ENCODE measurements at places on chromosomes 16 and 17.
A peak's percentile ranks its signal among the peaks of the same experiment; 100 is the strongest.

DNA sequence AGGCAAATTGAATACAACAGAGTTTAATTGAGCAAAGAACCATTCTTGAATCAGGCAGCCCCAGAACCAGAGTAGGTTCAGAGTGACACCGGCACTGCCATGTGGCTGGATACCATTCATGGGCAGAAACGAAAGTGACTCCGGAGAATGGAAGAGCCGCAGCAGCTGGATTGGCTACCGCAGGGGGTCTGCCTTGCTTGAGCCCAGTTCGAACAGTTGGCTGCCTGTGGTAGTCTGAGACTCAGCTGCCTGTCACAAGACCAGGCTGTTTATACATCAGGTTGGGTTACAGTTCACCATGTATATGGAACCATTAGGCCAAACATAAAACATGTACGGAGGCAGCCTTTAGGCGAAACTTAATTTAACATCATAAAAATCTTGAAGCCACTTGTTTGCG, 205.2 kb upstream of the CHMP6 start:
- no peak for DNase-seq

GRCh38 chr16:54479546-54479945, 193.0 kb upstream of the IRX3 start:
- no peak for DNase-seq

DNA sequence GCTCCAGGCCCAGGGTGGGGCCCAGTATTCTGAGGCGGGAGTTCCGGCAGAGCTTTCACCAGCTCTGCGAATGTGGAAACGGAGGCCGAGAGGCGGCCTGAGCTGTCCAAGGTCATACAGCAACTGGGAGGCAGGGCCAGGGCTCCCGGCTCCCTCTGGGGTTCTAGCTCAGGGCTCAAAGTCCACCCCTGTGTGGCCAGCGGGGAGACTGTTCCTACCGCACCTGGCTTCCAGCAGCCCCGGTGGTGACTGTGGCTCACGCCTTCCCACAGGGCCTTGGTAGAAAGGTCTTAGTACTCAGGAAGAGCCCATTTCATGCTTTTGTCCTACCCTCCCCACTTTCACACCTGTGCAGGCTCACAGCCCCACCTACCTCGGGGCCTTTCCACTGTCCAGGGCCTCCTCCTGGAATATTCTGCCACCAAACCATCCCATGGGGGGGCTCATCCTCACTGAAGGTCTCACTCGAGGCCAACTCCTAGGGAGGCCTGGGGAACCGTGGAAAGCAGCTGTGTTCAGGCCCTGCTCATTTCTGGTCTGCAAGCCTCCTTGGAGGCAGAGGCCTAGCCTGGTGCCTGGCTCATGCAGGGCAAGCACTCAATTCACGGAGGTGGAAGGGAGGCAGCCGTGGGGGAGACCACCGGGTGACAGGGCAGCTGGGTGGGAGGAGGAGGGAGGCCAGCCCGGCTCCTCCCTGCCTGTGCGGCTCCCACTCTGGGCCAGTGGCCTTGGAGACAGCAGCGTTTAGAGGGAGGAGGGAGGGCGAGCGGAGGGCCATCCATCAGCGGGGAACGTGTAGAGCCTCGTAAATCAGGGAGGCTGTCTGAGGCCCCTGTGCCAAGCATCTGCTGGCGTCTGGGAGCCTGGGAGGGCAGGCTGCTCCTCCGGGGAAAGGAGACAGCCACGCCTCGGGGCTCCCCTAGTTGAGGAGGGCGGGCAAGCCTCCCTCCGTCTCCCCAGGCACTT, 12.7 kb upstream of the DOC2B start:
- DNase-seq: no peak

GRCh38 chr16:67783353-67783725, 23.0 kb downstream of the RANBP10 start:
- DNase-seq: no peak

GRCh38 chr17:9529033-9529700, 46.5 kb downstream of the STX8 start:
- peak; percentile 63 for DNase-seq

GRCh38 chr16:17564856-17565255, 94.1 kb upstream of the XYLT1 start:
- DNase-seq: no peak

DNA sequence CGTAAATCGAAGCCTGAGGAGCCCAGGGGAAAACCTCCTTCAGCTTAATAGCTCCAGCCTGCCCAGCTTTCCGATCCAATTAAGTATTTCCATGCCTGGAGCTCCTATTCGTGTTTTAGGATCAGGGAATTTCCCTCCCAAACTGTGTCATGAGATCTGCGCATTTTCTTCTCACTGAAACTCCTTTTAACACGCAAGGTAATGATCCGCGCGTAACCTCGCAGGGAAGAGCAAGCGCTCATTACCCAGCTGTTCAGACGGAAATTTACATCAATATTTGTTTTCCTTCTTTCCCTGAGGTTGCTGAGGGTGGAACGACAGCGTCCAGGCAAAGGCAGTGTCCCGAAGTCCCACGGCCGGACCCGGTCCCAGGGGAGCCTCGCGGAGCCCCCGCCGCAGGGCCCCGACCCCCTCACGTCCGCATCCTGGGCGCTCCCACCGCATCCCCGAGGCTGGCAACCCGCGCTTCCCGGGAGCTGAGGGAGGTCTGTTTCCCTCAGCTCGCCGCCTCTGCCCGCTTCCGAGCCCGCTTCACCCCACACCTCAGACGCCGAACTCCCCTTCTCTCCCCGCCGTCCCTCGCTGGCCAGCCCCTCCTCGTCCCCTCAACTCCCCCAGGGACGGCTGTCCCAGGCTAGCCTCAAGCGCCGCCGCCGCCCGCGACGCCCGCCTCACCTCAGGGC, 415 bp downstream of the ABCA5 start:
- peak; percentile 25 for DNase-seq

GRCh38 chr16:19515757-19516156, 6.1 kb downstream of the GDE1 start:
- DNase-seq: no peak

DNA sequence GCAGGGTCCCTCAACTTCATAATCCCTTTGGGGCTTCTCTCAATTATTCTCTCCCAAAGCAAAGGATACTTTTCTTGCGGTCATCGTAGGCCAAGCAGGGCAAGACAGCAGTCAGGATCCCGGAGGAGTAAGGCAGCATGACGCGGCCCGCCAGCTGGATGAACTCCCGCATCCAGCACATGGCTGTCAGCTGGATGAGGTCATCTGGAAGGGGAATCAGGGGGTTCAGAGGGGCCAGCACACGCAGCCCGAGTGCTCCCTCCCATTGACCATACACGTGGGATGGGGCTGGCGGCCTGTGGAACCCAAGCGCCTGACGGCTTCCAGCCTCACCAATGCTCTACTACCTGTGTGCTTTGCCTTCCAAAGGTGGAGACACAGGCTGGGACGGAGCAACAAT, 19.2 kb downstream of the VAC14 start:
- no peak for DNase-seq

DNA sequence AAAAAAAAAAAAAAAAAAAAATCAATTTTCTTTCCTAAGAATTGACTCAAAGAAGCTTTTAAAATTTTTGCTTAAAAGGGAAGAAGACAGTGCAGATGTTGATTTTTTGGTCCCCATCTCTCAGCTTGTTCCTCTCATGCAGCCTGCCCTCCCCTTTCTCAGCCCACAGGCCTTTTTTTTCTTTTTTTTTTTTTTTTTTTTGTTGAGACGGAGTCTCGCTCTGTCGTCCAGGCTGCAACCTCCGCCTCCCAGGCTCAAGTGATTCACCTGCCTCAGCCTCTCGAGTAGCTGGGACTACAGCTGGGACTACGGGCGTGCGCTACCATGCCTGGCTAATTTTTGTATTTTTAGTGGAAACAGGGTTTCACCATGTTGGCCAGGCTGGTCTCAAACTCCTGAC, 17.7 kb downstream of the YPEL2 start:
- DNase-seq: no peak

- no peak for DNase-seq
Measured at GRCh38 chr17:38539386-38539785, 66.4 kb downstream of the SRCIN1 start.

DNA sequence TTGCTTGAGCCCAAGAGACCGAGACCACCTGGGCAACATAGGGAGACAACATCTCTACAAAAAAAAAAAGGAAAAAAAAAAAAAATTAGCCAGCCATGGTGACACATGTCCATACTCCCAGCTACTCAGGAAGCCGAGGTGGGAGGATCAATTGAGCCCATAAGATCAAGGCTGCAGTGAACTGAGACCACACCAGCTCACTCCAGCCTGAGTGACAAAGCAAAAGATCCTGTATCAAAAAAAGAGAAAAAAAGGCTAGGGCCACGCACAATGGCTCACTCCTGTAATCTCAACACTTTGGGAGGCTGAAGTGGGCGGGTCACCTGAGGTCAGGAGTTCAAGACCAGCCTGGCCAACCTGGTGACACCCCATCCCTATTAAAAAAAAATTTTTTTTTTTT, 13.8 kb downstream of the SUMO2 start:
- no peak for DNase-seq

- DNase-seq: peak; percentile 66
Measured at GRCh38 chr17:7393613-7394451, 493 bp downstream of the PLSCR3 start.

DNA sequence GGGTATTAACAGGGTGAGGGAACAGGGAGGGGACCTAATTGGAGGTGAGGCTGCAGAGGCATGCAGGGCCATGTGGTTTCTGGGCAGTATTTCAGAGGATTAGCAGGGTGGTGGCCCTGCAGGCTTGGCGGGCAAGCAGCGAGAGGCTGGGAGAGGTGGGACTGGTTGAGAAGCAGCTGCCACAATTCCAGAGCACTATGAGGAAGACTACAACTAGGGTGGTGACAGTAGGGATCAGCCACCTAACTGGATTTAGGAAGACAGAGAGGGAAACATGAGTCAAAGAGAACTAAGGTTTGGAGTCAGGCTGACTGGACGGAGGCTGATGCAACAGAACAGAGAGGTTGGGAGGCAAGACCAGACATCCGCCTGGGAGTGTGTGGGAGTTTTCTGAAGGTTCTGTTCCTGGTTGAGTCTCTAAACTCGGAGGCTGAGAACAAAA, 12.3 kb downstream of the ALOXE3 start:
- DNase-seq: peak; percentile 58

DNA sequence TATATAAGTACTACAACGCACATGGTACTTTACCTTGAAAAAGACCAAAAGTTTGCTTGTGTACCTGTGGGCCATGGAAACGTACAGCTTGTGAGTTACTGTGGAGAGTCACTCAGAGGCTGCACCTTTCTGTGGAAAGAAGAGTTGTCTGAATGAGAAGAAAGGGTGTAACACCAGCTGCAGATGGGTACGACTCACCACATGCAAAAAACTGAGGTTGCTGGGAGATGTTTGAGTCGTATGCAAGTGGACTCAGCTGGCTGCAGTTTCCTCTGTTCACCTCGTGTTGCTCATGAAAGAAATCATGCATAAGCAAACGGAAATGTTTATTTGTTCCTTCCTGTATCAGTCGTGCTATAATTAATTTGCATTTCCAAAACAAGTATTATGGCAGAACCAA, 22.4 kb upstream of the DYNLRB2 start:
- DNase-seq: no peak

GRCh38 chr17:39462631-39463375, 1.5 kb downstream of the CDK12 start:
- DNase-seq: peak; percentile 17

DNA sequence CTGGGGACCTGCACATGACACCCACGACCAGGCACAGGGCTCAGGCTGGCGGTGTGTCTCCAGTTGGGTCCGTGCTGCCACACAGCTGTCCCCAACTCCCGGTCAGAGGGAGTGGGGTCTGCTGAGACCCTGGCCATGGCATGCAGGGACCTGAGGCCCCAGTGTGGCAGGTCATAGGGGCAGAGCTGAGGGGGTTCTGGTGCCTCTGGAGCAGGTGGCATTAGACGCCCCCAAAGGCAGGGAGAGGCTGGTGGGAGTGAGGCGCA, 4.2 kb downstream of the NUBP2 start:
- no peak for DNase-seq

DNA sequence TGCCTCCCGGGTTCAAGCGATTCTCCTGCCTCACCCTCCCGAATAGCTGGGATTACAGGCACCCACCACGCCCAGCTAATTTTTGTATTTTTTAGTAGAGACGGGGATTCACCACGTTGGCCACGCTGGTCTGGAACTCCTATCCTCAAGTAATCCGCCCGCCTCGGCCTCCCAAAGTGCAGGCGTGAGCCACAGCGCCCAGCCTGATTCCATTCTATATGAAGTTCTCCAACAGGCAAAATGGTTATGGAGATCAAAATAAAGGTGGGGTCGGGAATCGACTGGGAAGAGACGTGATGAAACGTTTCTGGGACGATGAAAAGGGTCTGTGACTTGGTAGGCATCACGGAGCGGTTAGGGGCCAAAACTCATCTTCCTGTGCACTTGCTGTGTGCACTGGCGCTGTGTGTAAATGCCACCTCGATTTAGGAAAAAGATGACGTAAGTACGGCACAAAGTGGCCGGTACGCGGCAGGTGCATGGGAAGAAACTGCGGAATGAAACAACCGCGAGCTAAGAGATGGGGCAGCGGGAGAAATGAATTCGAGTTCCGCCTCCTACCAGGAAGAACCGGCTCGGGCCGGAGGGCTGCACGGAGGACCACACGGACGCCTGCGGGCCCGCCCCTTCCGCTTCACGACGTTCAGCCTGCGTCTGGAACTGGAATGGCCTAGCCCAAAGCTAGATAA, 1.6 kb downstream of the TP53 start:
- DNase-seq: peak; percentile 94

GRCh38 chr17:12727881-12728280, 61.4 kb upstream of the ARHGAP44 start:
- no peak for DNase-seq

GRCh38 chr17:75270966-75271232, at the start of gene MIF4GD:
TSS of gene MIF4GD (minus strand) at chr17:75271231. CDS start at chr17:75270195, 1,036 bp downstream.
- no peak for DNase-seq

- DNase-seq: no peak
Measured at GRCh38 chr17:7864995-7865650, 7.3 kb downstream of the CYB5D1 start.

DNA sequence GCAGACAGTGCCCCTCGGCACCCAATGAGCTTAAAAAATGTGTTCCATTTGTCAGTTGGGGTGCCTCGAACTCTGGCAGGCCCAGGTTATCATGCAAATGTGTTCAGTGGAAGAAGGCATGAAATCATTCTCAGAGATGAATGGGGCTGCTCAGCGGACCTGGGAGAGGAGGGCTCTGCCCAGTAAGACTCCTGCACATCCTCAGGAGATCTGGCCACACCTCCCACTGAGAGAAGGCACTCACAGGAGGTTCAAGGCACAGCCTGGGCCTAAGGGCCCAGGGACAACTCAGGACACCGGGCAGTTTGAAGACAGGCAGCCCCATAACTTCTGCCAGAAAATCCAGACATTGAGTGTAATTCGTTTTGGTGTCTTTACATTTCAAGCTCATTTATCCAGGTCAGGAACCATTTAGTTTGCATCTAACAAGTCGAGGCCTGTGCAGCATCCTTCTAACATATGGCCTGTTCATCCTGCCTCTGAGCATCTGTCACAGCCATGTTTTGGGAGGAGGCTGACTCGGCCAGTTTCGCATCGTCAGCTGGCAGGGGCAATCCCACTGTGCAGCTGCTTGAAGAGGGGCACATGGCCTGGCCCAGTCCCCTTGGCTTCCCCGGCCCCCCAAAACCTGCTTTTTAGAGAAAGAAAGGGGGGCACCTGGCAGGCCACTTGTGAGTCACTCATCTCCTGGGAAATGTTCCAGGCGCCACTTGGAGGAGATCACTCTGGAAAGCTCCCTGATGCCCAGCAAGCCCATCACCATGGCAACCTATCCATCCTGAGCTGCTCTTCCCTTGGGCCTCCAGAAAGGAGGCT, 31.2 kb upstream of the BCAR1 start:
- DNase-seq: no peak

GRCh38 chr17:82837586-82838320, 2.1 kb downstream of the ZNF750 start:
- DNase-seq: no peak

GRCh38 chr16:75258807-75259141, 7.3 kb upstream of the BCAR1 start:
- no peak for DNase-seq

GRCh38 chr17:15388356-15389041, 47.1 kb upstream of the TEKT3 start:
- DNase-seq: no peak

Measured in GM03348 (cell line).